ENCODE measurements at places on chromosomes 3 and 15.

GRCh38 chr3:47974974-47975470, 41.2 kb downstream of the MAP4 start:
- no peak for DNase-seq

DNA sequence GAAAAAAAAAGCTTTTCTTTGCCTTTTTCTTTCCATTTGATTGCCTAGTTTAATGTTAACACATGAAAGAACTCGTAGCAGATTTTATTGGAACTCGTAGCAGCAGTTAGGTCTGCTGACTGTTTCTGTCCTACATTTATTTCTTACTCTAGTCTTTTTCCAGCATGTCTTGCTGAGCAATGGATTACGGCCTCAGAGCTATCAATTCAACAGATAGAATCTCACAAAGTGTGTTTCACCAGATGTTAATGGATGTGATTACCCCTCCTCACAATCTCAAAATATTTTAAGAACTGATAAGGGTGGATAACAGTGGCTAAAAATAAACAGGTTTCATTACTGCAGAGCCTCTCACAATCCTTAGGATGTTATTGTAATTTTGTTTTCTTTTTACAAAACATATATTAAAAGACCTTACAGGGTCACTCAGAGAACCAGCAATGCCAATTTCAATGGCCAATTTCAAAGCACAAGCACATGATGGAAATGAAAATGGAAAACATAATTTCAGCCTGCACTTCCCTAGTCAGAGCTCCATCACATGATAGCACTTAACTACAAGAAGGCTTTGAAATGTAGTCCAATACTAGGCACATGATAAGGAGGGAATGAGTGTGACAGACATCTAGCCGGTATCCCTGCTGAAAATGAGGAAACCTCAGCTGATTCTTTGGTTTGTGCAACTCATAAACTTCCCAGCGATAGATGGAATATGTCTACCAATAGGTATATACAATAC, 838.1 kb upstream of the SEMA6D start:
- no peak for DNase-seq

GRCh38 chr3:134035836-134036235, 6.1 kb upstream of the SLCO2A1 start:
- DNase-seq: no peak

DNA sequence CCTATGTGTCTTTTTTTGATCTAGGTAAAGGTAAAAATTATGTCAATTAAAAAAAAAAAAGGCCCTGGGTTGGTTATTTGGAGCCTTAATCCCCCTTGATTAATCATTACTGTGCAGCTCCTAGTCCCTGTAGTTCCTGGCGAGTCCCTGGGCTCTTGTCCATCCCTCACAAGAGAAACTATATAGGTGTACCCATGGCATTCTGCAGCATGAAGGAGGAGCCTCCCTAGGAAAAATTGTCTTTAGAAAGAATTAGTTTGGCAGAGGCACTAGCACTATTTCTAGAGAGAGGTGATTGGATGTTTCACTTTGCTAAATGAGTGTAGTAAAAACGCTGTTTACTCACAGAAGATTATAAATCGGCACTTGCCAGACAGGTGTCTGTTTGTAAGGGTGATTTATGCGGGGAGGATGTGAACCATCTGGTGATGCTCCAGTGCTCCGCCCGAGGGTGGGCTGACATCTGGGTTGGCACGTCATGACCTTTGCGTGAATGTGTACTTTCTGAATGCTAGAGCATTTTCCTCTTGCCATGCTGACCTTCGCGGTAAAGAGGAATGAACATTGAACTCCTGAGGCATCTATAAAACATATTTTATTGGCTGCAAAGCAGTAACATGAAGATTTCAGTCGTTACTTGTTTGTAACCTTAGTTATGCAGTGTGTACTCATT, 12.6 kb downstream of the PLCL2 start:
- DNase-seq: no peak

GRCh38 chr3:75001330-75001729, 386.9 kb upstream of the CNTN3 start:
- no peak for DNase-seq

- DNase-seq: no peak
Measured at GRCh38 chr15:83721031-83721430, 67.1 kb downstream of the ADAMTSL3 start.

DNA sequence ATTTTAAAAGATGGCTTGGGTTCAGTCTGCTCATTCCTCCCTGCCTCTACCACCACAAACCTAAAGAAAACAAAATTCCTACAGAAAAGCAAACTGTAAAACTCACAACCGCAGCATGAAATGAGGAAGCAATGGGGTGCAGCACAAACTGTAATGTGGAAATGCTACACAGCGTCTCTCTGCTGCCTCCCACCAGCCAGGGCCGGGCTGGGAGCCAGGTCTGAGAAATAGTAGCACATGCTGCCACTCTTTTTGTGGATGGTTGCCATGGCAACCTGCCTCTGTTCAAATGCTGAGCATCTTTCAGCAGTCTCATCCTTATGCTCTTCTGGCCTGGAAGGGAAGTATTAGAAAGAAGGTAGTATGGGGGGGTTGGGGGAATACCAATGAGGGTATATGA, 55.4 kb downstream of the EOMES start:
- DNase-seq: no peak
